Keratinocyte (primary cell): ENCODE measurements at places on chromosomes 6 and 20. TPM values are rescaled to one million over a fixed set of nuclear protein-coding genes. Genes with fewer than 3 reads are reported as not detected.

DNA sequence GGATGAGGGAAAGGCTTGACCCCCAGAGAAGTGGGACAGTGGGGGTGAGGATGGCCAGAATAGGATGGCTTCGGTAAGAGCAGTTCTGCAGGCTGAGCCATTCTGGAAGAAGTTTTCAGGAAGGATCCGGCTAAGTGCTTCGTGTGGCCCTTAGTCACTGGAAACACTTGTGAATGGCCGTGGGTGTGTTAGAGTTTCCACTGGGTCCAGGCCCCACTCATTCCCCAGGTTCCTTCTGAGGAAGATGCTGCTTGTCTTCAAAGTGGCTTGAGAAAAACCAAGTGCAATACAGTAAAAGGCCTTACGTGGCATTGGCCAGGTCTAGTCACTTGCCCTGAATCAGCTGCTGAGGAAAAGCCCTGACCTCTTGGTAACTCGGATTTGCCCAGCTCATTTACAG lies 27.9 kb downstream of the MANBAL start:
- H3K4me3 ChIP-seq: no peak overlapping the region
- peaks cover 16% of the 10 kb centered on the region for H3K36me3 ChIP-seq
- no peaks in the 10 kb centered on the region for H3K4me1 ChIP-seq
- no peaks in the 10 kb centered on the region for H3K27me3 ChIP-seq

DNA sequence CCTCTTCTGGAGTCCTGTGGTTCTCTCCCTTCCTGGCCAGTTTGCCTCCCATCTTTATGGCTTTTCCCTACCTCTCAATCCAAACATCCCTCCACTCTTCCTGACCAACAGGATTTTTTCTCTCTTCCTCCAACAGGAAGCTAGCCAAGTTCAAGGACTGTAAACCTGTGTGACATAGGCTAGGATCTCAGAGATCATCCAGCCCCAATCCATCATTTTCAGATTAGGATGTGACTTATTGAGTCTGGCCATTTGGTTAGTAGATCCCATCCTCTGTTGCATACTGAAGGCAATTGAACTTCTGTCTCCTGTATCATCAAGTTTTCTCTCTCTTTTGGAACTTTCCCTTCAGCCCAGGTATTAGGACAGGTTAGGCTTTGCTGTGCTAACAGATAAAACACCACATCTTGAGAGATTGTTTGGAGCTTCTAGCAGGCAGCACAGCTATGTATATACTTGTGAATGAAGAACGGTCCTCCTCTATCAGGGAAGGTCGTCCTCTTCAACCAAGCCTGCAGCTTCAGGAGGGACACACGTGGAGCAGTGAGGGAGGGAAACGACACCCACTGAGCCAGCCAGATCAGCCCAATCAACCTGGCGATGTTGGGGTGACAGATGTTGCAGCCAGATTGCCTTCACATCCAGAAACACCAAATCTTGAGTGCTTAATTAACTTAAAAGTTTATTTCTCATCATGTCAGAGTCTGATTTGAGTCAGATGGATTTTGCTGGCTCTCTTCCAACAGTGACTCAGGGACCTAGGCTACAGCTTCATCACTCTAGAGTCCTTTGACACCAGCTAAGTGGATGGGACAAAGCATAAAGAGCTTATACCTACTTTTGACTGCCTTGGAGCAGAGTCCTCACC lies 106.8 kb downstream of the GJA10 start:
- H3K27ac ChIP-seq: no peak overlapping the region
- H3K4me3 ChIP-seq: no peak overlapping the region
- no peak for DNase-seq
- H3K4me1 ChIP-seq: peaks cover 26% of the 10 kb centered on the region
- no peaks in the 10 kb centered on the region for H3K27me3 ChIP-seq

DNA sequence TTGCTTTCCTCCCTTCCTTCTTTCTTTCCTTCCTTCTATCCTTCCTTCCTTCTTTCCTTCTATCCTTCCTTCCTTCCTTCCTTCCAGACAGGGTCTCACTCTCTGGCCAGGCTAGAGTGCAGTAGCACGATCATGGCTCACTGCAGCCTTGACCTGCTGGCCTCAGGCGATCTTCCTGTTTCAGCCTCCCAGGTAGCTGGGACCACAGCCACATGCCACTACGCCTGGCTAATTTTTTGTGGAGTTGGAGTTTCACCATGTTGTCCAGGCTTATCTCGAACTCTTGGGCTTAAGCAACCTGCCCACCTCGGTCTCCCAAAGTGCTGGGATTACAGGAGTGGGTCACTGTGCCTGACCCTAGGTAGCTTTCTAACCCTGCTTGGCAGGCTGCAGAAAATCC lies 12.2 kb upstream of the SEC63 start:
- H3K27ac ChIP-seq: no peak overlapping the region
- H3K4me1 ChIP-seq: peaks cover 22% of the 10 kb centered on the region
- no peaks in the 10 kb centered on the region for H3K36me3 ChIP-seq
- DNase-seq: no peak

DNA sequence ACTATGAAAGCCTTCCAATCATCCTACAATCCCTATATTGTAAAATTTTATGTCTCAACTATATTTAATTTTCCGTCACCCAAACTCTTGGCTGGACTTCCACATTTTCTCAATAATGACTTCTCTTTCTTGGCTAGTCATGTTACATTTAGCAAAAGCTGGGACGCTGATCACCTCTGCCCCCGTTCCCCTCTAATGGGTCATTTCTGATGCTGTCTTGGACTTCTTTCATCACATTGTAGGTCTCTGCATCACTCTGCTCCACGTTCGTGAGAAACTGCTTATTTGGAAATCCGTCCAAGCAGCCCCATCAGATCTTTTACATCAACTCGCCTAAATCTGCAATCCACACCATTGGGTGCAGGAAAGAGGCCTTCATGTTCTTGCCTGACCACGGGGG lies 203.8 kb downstream of the MYLK4 start:
- H3K4me3 ChIP-seq: no peak overlapping the region
- no peaks in the 10 kb centered on the region for H3K27me3 ChIP-seq
- H3K36me3 ChIP-seq: no peaks in the 10 kb centered on the region
- peaks cover 22% of the 10 kb centered on the region for H3K4me1 ChIP-seq
- no peak overlapping the region for H3K27ac ChIP-seq
- DNase-seq: no peak

The ADGRG6 gene
- 9.4 to 20.1 TPM (median 14.6 TPM) in 3 replicates for polyA plus RNA-seq

- H3K36me3 ChIP-seq: peaks cover 17% of the 10 kb centered on the region
- H3K4me1 ChIP-seq: no peaks in the 10 kb centered on the region
- no peak for DNase-seq
- H3K4me3 ChIP-seq: no peak overlapping the region
Observed at GRCh38 chr6:3273707-3274521, 15.2 kb downstream of the PSMG4 start.

The CST4 gene
- not detected in 3 replicates for polyA plus RNA-seq

The MMUT gene
- 11.0 to 16.5 TPM (median 12.1 TPM) in 3 replicates for polyA plus RNA-seq

DNA sequence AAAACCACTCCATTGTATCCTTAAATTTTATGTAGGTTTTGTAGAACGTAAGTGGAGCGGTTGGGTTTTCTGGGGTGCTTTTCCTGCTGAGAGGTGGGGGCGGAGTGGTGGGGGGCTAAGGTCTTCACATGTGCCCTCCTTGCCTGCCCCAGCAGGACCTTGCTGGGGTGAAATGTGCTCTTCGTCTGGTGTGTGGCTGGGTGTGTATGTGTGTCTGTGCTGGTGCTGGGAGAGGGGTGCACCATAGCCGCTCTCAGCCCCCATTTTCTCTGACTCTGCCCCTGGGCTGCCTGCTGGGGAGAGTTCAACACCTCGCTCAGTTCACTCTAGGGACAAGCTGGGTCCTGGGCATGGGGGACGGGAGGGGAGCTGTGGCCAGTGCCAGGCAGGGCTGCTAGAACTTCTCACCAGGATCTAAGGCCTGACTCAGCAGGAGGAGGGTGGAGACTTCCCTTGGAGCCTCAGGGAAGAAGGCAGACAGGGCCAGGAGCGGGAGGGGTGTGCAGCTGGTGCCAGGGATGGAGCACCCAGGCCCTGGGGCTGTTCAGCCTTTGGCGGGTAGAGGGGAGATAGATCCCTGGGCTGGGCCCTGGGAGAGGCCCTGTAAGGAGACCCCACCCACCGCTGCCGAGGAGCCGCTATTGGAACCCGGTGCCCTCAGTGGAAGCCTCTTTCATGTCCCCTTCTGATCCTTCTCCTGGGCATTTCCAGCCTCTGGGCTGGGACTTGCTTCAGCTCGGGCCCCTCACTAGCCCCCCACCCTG lies 4.8 kb downstream of the SOX18 start:
- no peaks in the 10 kb centered on the region for H3K36me3 ChIP-seq
- H3K4me3 ChIP-seq: no peak overlapping the region
- peaks cover 57% of the 10 kb centered on the region for H3K27me3 ChIP-seq
- no peak overlapping the region for H3K27ac ChIP-seq

The NR2E1 gene
- 0.04 TPM in 1 of 3 replicates, not detected in the others for polyA plus RNA-seq

GRCh38 chr20:24490598-24490997 lies 21.2 kb downstream of the SYNDIG1 start:
- no peaks in the 10 kb centered on the region for H3K27me3 ChIP-seq
- H3K36me3 ChIP-seq: no peaks in the 10 kb centered on the region
- no peaks in the 10 kb centered on the region for H3K4me1 ChIP-seq

The PBOV1 gene
- not detected in 3 replicates for polyA plus RNA-seq

- peaks cover 12% of the 10 kb centered on the region for H3K36me3 ChIP-seq
- no peak for DNase-seq
- peak overlapping the region; percentile 55 for H3K4me3 ChIP-seq
- H3K27ac ChIP-seq: peak overlapping the region; percentile 90
- no peaks in the 10 kb centered on the region for H3K27me3 ChIP-seq
- peaks cover 15% of the 10 kb centered on the region for H3K4me1 ChIP-seq
Observed at GRCh38 chr6:153003366-153003690, 819 bp upstream of the MTRF1L start.

The RBM24 gene
- polyA plus RNA-seq: 1.3 to 1.9 TPM (median 1.3 TPM) in 3 replicates

The IMPG1 gene
- not detected in 3 replicates for polyA plus RNA-seq

The BMP2 gene
- 3.4 to 5.0 TPM (median 3.6 TPM) in 3 replicates for polyA plus RNA-seq

DNA sequence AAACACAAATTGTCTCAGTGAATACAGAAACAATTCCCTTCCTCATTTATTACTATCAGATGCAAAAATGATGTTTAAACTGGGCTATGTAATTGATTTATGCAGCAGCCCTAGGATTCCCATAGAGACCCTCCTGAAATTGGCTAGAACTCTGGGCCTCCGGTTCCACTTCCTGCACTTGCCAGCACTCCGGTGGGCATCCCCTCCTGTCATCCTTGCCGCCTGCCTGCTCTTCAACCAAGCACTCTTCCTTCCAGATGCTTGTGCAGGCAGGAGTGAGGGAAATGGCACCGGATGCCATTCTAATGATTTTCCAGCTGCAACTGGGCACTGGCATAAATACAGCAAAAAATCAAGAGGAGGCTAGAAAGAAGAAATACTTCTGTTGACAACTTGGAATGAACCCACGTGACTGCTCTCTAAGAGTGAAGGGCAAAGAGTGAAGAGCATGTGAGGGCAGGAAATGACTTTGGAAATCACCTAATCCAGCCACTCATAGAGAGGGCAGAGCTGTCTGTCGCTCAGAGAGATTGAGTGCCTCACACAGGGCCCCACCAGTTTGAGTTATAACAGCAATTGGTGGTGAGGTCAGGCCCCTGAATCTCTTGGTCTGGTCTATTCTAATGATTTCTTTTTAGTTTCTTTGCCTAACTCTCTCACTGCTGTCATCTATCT lies 3.7 kb upstream of the NEDD9 start:
- no peaks in the 10 kb centered on the region for H3K36me3 ChIP-seq
- peak overlapping the region; percentile 57 for H3K27ac ChIP-seq
- H3K27me3 ChIP-seq: no peaks in the 10 kb centered on the region
- H3K4me3 ChIP-seq: no peak overlapping the region
- peaks cover 35% of the 10 kb centered on the region for H3K4me1 ChIP-seq

- no peaks in the 10 kb centered on the region for H3K36me3 ChIP-seq
- DNase-seq: no peak
- no peak overlapping the region for H3K27ac ChIP-seq
- H3K27me3 ChIP-seq: no peaks in the 10 kb centered on the region
- H3K4me3 ChIP-seq: no peak overlapping the region
Observed at GRCh38 chr6:158674342-158675131, 24.7 kb downstream of the SYTL3 start.

- H3K27me3 ChIP-seq: no peaks in the 10 kb centered on the region
- H3K36me3 ChIP-seq: peaks cover 11% of the 10 kb centered on the region
- peaks cover 34% of the 10 kb centered on the region for H3K4me1 ChIP-seq
- no peak for DNase-seq
Observed at GRCh38 chr6:41785254-41785653, 2.2 kb upstream of the TOMM6 start.

GRCh38 chr6:154538640-154539191 lies 28.2 kb upstream of the CNKSR3 start:
- H3K36me3 ChIP-seq: no peaks in the 10 kb centered on the region
- H3K27ac ChIP-seq: no peak overlapping the region
- H3K27me3 ChIP-seq: no peaks in the 10 kb centered on the region
- no peaks in the 10 kb centered on the region for H3K4me1 ChIP-seq
- no peak overlapping the region for H3K4me3 ChIP-seq

The SLC22A7 gene
- polyA plus RNA-seq: not detected in 3 replicates

- H3K36me3 ChIP-seq: no peaks in the 10 kb centered on the region
- H3K27ac ChIP-seq: no peak overlapping the region
- H3K4me3 ChIP-seq: no peak overlapping the region
- H3K4me1 ChIP-seq: peaks cover 17% of the 10 kb centered on the region
- H3K27me3 ChIP-seq: no peaks in the 10 kb centered on the region
Observed at GRCh38 chr20:6127825-6128224, 5.0 kb upstream of the FERMT1 start.

The MLIP gene
- 0.53 to 1.1 TPM (median 0.87 TPM) in 3 replicates for polyA plus RNA-seq

GRCh38 chr6:73309785-73310502 lies 44.1 kb downstream of the DPPA5 start:
- no peak overlapping the region for H3K27ac ChIP-seq
- no peak for DNase-seq
- H3K36me3 ChIP-seq: no peaks in the 10 kb centered on the region
- peaks cover 4% of the 10 kb centered on the region for H3K4me1 ChIP-seq
- H3K4me3 ChIP-seq: peak overlapping the region; percentile 59
- peaks cover 19% of the 10 kb centered on the region for H3K27me3 ChIP-seq

DNA sequence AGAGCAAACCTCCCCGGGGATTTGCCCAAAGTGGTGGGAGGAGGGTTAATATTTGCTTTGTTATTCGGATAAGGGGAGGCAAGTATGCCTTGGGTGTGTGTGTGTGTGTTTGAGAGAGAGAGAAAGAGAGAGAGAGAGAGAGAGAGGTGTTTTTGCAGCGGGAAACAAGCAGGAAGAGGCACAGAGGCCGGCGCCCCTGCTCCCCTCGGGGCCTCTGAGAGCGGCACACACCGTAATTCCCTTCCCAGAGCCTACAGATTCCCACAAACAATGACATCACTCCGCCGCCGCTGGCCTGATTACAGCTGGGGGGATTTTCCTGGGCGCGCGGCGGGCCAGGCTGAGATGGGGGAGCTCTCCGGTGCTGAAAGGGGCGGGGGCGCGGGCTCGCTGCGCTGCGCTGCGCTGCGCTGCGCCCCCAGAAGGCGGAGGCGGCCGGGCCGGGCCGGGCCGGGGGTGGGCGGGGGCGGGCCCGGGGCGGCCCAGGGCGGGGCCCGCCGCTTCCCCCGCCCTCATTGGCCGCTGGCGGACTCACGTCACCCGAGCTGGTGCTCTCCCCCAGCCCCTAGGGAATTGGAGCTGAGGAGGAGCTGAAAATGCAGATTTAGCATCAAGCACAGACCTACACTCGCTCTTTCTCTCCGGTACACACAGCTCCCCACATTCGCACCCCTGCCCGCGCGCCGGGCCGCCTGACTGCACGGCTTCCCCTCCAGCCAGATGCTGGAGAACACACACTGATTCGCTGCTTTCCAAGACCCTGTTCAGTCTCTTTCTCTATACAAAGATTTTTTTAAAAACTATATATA lies at the start of gene PCSK2:
Gene PCSK2, plus strand, starts transcription at position 631 of the 809 bp plus-strand sequence. CDS start 266 bp downstream, outside the sequence.
- H3K4me3 ChIP-seq: no peak within 1 kb of the TSS
- no peaks in the 10 kb centered on the region for H3K36me3 ChIP-seq
- DNase-seq: no peak
- H3K27ac ChIP-seq: no peak within 1 kb of the TSS
- peaks cover 48% of the 10 kb centered on the region for H3K27me3 ChIP-seq
